ENCODE measurements at places on chromosomes 16 and 17.
A peak's percentile ranks its signal among the peaks of the same experiment; 100 is the strongest.

DNA sequence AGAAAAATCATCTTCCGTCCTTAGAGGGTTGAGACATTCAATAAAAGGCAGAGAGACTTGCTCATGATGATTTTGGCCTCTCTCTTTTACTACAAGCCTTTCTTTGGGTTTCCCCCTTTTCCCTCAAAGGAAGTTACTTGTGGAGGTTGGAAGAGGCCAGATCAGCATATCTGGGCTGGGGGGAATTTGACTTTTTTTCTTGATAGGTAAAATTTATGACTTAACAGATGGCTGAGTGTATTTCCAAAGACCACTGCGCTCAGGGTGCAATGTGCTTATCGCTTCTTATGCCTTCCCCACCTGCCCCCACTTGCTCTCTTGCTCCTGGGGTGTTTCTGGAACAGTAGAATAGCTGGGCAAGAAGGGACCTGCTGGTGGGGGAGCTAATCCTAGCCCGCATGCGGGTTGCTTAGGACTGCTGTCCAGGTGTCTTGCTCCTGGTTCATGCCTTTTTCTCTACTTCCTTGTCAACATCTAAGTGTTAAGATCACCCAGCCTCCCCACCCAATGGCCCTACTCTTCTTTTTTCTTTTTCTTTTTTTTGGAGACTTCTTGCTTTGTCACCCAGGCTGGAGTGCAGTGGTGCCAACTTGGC lies 131.9 kb downstream of the MSI2 start:
- DNase-seq, result no peak

- DNase-seq, result no peak
Measured at GRCh38 chr17:82838386-82839063, 1.3 kb downstream of the ZNF750 start.

- no peak for DNase-seq
Measured at GRCh38 chr17:50877838-50878237, 11.7 kb upstream of the TOB1 start.

DNA sequence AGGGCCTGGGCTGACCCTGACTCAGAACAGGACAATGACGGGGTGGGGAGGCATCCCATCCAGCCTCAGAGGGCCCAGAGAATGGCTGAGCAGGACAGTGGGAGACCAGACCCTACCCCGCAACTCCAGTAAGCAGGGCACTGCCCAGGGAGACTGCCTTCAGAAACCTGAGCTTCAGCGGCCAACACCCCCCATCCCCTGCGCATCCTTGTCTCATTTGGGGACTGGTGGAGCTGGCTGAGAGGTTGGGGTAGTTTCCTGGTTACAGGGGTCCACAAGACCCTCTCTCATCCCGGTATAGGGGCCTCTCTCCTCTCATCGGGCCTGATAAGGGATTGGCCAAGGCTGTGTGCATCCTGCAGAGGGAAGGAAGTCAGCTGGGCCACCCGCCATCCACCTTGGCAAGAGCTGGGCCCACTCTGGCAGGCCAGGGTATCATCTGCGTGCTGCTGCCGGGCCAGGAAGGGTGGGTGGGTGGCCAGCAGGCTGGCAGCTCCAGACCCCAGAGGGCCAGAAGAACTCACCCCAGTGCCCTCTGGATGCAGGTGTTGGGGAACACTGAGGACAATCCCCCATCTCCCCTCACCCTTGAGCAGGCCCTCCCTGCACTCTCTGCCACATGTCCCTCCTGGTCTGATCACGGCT lies 229.1 kb downstream of the KATNIP start:
- DNase-seq, result no peak

GRCh38 chr17:8288336-8289102 lies at the start of gene RANGRF:
RANGRF (plus strand) TSS chr17:8288670; CDS start chr17:8288789, 119 bp downstream.
- peak; percentile 84 for DNase-seq

DNA sequence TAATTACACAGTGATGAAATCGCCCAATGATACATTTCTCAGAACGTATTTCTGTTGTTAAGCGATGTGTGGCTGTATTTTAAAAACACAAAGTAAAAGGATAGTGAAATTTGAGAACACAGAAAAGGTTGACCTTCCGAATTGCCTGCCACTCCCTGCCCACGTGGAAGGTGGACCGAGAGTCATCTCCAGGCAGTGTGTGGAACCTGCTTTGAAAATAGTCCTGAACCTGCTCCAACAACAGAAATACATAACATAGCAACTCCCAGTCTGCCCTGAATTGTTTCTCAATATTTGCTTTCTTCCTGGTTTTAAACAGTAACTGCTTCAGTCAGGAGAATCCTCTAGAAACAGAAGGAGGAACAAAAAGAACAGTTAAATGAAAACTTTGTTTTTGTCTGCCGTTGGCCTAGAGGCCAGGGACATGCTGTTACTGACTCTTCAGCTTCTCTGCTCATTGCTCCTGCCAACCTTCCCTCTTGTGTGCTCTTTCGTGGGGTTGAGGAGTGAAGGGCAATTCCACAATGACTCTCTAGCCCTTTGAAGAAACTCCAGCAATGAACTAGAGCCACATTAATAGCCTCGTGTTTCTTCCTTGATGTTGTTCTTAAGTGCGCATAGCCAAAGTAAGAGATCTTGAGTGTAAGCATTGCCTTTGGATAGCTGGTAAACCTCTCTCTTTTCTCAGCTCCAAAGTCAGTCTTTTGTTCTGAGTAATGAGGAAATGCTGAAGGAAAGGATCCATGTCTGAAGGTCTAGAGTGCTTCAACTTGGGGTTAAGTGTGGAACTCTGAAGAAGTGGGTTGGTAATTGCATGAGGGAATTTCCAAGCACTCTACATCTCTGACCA lies 452.5 kb upstream of the CCL2 start:
- no peak for DNase-seq

DNA sequence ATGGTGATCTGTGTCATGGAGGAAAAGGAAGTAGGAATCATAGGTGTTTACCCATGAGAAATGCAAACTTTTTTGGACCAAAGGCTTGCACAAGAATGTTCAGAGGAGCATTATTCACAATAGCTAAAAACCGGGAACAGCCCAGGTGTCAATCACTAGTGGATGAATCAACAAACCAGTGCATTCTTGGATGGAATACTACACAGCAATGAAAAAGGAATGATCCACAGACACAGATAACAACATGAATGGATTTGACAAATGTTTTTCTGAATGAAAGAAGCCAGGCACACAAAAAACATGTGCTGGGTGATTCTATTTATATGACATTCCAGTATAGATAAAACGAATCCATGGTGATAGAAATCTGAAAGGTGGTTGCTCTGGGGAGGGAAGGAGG lies 36.0 kb downstream of the WSCD1 start:
- no peak for DNase-seq

DNA sequence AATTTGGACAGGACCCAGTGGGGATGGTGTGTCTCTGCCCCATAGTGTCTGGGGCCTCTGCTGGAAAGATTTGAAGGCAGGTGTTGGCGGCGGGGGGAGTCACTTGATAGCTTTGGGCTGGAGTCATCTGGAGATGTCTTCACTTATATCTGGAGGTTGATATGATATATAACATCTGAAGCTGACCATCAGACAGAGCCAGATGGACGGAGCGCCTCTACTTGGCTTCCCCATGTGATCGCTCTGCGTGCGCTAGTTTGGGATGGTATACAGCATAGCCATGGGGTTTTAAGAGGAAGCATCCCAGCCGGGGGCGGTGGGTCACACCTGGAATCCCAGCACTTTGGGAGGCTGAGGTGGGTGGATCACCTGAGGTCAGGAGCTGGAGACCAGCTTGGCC lies 130.7 kb upstream of the NLRP1 start:
- no peak for DNase-seq

GRCh38 chr16:69166946-69167930 lies 19.7 kb upstream of the SNTB2 start:
- no peak for DNase-seq

GRCh38 chr17:65985571-65985970 lies 206.4 kb downstream of the CEP112 start:
- DNase-seq, result no peak

- no peak for DNase-seq
Measured at GRCh38 chr17:83162035-83162745, 82.8 kb downstream of the METRNL start.

- DNase-seq, result peak; percentile 92
Measured at GRCh38 chr17:7241783-7242716, at the start of gene GABARAP. GABARAP (minus strand) TSS chr17:7242449; CDS start chr17:7242330, 119 bp downstream.

DNA sequence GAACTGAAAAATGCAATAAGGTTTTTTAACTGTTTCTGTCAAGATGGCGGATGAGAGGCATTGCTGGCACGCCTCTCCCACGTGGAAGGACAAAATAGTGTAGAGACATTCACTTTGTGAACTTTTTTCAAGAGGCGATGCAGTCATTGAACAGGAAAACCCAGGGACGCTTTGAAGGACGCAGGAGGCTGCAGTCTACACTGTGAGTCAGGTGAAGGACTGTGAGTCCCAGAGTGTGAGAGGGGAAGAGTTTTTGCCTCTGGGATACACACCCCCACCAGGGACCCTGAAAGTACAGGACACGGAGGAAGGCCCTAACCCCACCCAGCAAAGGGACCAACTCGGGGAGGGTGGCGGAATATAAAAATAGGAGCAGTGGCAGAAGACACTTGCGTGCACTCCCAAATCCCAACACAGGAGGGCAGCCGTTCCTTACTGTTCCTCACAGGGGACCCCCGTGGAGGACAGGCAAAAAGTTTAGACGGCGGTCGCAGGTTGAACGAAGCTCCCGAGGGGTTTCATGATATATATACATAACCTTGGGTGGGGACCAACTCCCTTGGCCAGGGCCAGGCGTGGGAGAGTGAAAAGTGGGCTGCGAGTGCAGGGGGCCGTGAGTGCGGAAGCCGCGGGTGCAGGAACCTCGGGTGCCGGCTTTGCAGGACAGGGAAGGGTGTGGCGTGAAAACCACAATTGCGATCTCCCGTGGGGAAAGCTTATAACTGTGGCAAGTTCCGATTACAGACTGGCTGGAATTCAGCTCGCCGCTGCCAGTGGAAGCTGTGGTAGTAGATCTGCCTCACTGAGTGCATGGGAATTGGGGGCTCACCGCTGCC lies 82.0 kb upstream of the ALOX12 start:
- peak; percentile 73 for DNase-seq

GRCh38 chr16:56774016-56774680 lies 44.2 kb downstream of the NUP93 start:
- no peak for DNase-seq

DNA sequence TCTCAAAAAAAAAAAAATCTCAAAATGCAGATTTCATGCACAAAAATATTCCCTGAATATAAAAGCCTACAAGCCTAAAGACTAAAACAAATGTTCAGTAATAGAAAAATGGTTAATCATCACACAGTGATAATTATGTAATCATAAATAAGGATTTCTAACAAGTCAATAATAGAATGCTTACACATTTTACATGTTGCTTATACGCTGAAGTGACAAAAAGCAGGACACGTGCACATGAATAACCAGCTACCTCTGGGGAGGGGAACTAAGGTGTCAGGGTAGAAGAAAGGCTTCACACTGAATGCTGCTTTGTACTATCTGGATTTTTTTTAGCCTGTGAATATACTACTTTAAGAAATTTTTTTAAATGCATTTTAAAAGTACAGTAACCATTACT lies 31.1 kb downstream of the HEATR6 start:
- DNase-seq, result no peak

GRCh38 chr17:34474706-34475105 lies 104.7 kb upstream of the TMEM132E start:
- no peak for DNase-seq

DNA sequence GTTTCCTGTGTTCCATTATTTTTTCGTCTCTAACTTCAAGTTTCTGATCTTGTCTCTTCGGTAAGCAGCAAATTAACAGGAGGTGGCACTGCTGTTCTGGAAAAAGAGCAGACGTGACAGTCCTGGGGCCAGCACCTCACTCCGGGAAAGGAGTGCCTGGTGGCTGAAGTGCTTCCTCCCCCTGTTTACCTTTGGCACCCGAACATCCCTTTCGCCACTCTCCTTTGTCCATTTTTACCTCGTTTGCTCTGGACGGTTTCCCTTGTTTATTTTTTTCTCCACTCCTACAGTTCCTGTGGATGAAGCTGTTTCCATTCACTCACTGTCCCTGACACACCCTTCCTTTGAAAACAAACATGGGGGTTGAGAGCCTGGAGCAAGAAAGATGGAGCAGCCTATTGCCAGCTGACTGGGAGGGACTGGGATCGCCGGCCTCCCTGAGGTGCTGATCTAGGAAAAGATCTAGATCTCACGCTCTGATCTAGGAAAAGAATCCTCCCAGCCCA lies 12.6 kb downstream of the SAP30BP start:
- no peak for DNase-seq

- DNase-seq, result no peak
Measured at GRCh38 chr17:6245301-6246177, 175.4 kb downstream of the WSCD1 start.

- no peak for DNase-seq
Measured at GRCh38 chr16:89431630-89432029, 58.7 kb downstream of the ANKRD11 start.

DNA sequence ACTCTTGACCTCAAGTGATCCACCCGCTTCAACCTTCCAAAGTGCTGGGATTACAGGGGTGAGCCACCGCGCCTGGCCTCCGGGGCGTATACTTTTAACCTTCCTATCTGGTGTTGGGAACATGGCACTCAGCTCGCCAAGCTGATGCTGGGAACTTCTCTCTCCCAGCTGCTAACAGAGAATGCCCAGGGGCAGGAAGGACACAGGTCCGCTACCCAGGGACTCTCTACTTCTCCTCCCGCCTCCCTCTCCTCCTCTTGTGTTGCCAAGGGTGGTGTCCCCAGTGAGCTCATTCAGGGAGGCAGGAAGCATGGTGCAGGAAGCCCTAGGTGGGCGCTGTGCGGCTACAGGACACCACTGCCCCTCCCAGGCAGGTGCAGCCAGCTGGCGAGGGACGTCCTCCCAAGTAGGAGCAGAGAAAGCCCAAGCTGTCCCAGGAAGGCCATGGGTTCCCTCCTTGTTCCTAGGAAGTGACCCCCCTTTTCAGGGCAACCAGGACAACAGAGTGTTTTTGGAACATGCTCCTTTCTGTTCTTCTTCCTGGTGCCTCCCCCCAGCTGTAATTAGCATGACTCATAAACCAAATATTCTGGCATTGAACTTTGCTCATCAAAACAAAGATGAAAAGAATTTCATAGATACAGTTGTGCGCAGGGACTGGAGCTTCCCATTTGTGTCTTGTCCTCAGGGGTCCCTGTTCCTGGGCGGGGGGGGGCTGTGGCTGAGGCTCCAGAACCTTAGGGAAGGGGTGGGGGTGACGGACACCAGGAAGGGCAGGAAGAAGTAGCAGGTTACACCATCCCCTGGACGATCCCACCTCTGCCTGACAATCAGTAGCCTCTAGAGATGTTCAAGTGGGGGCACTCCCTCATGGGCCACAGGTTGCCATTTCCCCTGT lies 2.7 kb downstream of the C1QTNF1 start:
- no peak for DNase-seq

- no peak for DNase-seq
Measured at GRCh38 chr17:76007131-76007849, 6.6 kb downstream of the CDK3 start.

DNA sequence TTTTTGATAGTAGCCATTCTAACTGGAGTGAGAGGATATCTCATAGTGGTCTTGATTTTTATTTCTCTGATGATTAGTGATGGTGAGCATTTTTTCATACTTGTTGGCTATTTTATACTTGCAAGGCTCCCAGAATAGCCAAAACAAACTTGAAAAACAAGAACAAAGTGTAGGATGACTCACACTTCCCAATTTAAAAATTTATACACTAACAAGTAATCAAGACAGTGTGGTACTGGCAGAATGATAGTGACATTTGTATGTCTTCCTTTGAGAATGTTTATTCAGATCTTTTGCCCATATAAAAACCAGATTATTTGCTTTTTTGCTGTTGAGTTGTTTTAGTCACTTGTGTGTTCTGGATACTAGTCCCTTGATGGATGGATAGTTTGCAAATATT lies 17.8 kb downstream of the SPECC1 start:
- no peak for DNase-seq
